ENCODE measurements at places on chromosomes 6 and 20. TPM values are rescaled to one million over a fixed set of nuclear protein-coding genes. Genes with fewer than 3 reads are reported as not detected.

The CD40 gene
- 0.71 TPM for total RNA-seq

The VSX1 gene
- not detected for total RNA-seq

The SH3BGRL2 gene
- 0.14 TPM for total RNA-seq

The GINS1 gene
- 17.4 TPM for total RNA-seq

The NRSN1 gene
- not detected for total RNA-seq

The PTGIS gene
- 0.60 TPM for total RNA-seq

The CST5 gene
- total RNA-seq = not detected

The DACT2 gene
- not detected for total RNA-seq

The NNAT gene
- total RNA-seq = not detected

The USP49 gene
- total RNA-seq = 7.3 TPM

The XKR7 gene
- total RNA-seq = 0.03 TPM

The BACH2 gene
- 57.1 TPM for total RNA-seq

The F13A1 gene
- total RNA-seq = not detected

The RIPOR2 gene
- total RNA-seq = 361 TPM

The DDAH2 gene
- total RNA-seq = 18.9 TPM

The TMEM30A gene
- total RNA-seq = 65.2 TPM

The PTCRA gene
- total RNA-seq = not detected

The CFAP61 gene
- total RNA-seq = not detected

The HSPA1L gene
- 3.8 TPM for total RNA-seq

The LY6G6C gene
- total RNA-seq = not detected

The HTR1B gene
- total RNA-seq = not detected

The SLC4A11 gene
- 1.2 TPM for total RNA-seq

The TSHZ2 gene
- 10.3 TPM for total RNA-seq

The WDR27 gene
- 25.6 TPM for total RNA-seq

The CDH4 gene
- total RNA-seq = 0.07 TPM

The MCHR2 gene
- total RNA-seq = not detected

The C6orf58 gene
- total RNA-seq = not detected

The SMLR1 gene
- total RNA-seq = not detected

Data from activated naive CD4-positive, alpha-beta T cell treated with anti-CD3 and anti-CD28 coated beads, Interleukin-2, amount 10 ng/mL, durations not matched to agents 5 hours and 36 hours (primary cell).